ENCODE measurements at places on chromosomes 7 and 10.

DNA sequence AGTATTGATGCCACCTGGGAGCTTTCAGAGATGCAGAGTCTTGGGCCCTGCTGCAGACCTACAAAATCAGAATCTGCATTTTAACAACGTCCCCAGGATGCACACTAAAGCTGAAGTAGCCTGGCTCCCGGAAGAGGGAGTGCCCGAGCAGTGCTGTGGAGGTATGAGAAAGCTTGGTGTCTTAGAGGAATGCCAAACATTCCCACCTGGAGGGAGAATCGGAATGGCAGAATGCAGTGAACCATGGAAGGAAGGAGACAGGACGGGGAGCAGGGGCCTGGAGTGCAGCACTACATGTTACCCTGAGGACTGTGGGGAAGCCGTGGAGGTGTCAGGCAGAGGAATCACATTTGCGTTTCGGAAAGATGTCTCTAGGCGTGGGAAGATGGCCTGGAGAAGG lies 90.9 kb downstream of the AOAH start:
- no peak for DNase-seq

- no peak for DNase-seq
Observed at GRCh38 chr10:4781955-4782354, 44.1 kb upstream of the AKR1E2 start.

DNA sequence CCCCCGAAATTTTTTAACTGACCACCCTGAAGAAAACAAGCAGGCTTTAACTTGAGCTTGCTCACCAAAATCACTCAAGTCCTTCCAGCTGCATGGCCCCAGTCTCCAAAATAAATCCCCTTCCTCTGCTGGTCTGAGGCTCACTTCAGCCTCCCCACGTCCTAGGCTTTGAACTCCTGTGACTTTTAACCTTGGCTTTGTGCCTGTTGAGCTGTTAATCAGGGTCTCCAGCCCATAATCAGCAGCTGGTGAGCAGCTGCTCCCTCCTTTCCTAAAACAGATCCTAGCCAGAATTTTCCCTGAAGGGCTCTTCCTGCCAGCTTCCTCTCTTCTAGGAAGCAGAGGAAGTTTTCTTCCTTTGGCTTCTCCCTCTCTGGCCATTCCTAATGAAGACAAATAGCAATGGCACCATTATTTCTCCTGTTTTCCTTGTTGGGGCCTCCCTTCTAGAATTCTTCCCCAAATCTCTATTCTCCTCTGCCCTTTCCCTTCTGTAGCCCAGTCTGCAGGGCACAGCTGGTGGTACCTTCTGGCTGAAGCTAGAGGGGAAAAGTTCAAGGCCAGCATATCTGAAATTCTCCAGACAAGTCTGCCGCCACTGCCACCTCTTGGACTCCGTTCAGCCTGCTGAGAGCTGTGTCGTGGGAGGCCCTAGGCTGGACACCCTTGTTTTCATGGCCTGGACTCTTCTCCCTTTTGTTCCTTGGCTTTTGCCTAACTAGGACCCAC lies 152.1 kb downstream of the NOC3L start:
- DNase-seq: no peak

- no peak for DNase-seq
Observed at GRCh38 chr10:75643405-75643804, 212.0 kb downstream of the LRMDA start.

GRCh38 chr10:8224591-8224990 lies 170.1 kb downstream of the GATA3 start:
- DNase-seq: no peak

- no peak for DNase-seq
Observed at GRCh38 chr10:25328361-25328760, 153.6 kb downstream of the GPR158 start.

DNA sequence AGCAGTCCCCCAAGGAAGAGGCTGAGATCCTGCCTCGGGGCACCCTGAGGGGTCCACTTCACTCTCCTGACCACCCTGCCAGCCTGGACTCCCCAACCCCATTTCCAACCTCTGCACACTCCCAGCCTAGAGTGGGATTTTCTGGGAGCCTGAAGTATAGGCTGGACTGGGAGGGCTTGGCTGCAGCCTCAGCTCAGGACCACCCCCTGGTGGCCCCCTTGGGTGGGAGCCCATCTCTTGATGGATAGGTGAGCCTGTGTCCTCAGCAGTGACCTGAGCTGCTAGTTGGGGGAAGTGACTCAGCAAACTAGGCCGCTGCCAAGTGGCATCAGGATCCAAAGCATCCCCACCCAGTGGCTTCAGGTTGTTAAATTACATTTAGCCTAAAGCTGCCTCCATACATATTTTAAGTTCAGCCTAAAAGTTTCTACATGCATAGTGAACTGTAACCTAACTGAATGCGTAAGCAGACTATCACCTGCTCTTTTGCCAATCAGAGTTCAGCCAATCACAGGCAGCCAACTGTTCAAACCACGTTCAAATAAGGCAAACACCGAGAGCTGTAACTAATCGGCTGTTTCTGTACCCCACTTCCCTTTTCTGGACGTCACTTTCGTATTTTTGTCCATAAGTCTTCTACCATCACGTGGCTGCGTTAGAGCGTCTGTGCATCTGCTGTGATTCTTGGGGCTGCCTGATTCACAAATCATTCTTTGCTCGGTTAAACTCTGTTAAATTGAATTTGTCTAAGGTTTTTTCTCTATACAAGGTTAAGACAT lies 144.0 kb downstream of the PLPP4 start:
- DNase-seq: no peak

GRCh38 chr10:482848-483247 lies 206.6 kb downstream of the DIP2C start:
- no peak for DNase-seq

DNA sequence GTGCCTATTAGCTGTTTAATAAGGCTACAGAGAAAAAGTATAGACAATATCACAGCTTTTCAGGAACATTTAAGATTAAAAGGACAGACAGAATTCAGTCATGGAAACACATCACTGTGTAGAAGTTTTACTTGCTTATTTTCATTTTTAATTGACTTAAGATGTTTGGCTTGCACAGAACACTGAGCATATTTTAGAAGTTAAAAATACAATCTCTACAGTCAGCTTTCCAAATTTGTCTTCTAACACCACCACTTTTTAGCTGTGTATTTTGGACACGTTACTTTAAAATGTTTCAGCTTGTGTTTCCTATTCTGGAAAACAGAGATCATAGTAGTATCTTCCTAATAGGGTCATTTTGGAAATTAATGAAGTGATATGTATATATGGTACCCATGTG lies 11.8 kb downstream of the CFAP69 start:
- no peak for DNase-seq

DNA sequence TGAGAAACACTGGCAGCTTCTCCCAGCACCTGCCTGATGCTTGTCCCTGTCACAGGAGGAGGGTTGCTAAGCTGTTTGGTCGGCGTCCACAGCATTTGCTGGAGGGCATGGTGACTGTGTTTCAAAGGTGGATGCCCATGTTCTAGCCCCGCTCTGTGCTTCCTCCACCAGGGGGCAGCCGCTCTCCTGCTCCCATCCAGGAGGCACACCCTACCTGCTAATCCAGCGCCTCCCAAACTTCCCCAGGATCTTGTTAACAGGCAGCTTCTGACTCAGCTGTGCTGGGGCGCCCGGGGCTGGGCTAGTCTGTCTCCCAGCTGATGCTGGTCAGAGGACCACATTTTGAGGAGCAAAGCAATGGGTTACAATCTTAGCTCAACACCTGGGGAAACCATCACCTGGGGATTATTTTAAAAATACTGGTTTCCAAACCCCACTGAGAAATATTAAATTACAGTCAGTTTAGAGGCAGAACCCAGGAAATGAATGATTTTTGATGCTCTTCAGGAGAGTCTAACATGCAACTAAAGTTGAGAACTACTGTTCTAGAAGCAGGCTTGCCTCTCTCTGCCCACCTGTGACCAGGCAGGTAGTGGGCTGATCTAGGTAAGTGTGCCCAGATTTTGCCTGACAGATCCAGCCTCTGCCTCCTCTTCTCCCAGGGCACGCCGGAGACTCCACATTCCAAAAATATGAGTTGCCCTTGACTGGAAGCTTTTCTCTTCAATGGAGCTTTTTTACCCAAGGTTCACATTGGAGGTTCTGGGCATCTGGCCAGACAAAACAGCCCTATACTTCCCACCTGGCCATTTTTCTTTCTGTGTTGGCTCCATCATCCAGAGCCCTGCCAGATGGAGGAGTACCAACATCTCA lies 92.7 kb upstream of the GPR26 start:
- DNase-seq: no peak

DNA sequence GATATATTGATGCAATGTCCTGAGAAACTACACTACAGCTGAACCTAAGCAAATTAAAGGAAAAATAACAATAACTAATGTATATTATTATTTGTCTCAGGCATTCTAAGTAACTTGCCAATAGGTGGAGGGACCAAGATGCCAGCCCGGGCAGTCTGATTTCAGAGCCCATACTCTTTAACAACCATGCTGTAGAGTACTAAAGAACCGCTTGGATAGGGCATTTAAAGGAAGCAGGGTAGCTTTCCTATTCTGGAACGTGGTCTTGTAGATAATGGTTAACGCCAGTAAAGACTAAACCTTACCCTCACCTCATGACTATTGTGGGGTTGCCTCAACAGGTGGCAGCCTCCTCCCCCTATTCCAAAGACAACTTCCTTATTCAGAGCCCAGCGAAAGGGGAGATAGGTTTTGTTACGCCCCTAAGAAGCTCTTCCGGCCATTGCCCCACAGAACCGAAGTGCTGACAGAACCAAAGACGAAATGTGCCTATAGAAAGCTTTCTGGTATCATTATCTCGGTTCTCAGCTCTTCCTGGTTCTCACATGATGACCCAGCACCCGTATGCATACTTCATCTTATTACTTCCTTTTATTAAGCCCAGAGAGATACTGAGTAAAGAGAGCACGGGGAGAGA lies 707 bp upstream of the C1GALT1 start:
- DNase-seq: no peak

GRCh38 chr7:12102126-12102525 lies 109.0 kb upstream of the TMEM106B start:
- DNase-seq: no peak

DNA sequence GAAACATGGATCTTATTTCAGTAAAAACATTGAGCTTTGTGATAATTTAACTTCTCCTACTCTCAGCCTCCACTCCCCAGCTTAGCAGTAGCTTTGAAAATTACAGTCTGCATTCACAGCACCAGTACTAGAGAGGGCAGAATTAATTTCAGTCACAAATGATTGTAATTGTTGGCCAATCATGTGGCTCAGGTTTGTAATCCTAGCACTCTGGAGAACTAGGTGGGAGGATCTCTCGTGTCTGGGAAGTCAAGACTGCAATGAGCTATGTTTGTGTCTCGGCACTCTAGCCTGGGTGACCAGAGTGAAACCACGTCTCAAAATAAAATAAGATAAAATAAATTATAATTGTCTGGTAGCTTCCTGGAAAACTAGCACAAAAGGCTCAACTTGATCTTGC lies 620.9 kb downstream of the TNS3 start:
- no peak for DNase-seq

GRCh38 chr7:6433784-6434615 lies 13.8 kb downstream of the DAGLB start:
- peak; percentile 22 for DNase-seq

DNA sequence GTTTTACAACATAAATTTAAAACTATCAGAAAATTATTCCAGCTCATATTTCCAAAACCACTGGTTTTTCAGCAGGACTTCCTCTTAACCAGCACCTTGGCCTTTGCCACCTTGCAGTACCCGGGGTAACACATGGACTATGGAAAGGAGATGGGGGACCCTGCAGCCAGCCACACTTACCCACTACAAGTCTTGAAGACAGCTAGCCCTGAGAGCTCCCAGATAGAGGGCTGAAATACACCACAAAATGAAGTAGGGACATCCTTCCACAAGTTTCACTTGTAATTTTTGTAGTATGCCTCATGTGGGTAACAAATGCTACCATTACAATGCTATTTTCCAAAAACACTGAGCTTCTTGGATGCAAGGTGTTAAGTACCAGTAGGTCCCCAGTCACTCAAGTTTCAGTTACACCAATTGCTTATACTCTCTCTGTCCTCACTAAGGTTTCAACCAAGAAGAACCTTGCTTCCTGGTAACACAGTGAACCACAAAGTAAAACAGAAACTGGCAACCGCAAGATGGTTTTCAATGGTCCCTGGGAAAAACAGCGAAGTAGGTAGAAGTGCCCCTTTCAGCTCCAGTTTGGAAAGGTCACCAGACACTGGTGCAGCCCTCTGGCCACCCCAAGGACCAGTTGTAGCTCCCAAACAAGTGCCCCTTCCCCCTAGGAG lies 110.9 kb downstream of the SGMS1 start:
- DNase-seq: no peak

- peak; percentile 53 for DNase-seq
Observed at GRCh38 chr7:151722533-151722932, 154.4 kb downstream of the PRKAG2 start.

DNA sequence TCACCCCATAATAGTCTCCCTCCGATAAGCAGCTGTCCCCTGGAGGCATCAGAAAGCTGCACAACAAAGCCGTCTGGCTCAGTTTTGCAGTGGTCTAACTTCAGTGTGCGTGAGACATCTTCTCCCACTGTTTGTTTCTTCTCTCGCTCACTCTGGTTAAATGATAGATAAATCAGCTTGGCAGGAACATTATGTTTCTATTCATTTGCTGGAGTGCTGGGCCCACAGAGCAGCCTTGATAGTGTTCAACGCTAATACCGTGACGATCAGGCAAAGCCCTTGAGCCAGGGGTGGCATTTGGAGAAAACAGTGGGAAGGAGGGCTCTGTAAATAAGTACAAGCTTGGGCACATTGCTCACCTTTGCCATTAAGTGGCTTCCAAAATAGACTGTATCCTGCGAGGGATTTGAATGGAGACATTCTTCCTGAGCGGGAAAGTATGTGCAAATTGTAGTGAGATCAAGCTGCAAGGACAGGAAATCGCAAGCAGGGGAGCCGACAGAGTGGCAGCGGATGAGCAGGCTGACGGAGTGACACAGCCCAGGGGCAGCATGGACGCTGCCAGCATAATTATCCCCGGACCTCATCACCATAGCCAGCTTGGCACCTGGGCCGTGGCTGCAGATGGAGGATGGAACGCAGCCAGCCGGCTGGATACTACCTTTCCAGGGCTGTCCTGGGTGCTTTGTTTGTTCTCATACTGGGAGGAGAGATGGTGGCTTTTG lies 256.8 kb upstream of the FZD8 start:
- DNase-seq: no peak

- no peak for DNase-seq
Observed at GRCh38 chr10:97408496-97408992, 7.4 kb upstream of the RRP12 start.

DNA sequence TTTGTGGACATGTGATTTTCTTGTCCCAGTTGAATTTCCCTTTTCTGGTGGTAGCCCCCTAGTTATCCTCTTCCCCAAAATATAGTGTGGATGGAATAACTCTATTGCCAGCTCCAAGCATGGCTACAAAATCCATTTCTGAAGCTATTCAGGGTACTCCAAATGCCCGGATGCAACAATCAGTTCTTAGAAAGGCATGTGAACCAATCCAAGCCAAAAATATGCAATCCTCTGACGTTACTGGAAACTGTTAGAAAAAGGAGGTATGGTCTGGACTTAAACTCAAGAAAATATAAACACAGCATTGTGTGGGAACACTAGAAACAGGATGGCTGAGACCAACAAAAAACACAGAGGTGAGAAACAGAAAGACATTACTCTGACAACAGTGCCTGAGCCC lies 347.0 kb downstream of the GPAM start:
- DNase-seq: no peak
